Neural crest cell (in vitro differentiated cells): ENCODE measurements at places on chromosomes 2 and 18.

DNA sequence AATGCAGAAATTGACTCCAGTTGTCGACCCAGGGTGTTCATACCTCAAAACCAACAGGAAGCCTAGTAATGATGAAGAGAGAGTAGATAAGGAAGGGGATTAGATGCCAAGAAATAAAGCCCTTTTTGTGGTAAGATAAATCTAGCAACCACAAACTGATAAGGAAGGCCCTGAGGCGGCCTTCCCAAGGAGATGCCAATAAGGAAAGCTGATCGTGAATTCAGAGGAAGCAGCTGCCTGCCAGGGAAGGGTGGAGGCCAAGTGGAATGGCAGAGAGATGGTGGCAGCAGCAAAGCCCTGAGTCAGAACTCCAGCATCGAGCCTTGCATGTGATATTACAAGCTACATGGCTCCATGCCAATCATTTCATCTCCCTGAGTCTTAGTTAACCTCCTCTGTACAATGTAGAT, 126.3 kb downstream of the IRS1 start:
- no peak for DNase-seq

DNA sequence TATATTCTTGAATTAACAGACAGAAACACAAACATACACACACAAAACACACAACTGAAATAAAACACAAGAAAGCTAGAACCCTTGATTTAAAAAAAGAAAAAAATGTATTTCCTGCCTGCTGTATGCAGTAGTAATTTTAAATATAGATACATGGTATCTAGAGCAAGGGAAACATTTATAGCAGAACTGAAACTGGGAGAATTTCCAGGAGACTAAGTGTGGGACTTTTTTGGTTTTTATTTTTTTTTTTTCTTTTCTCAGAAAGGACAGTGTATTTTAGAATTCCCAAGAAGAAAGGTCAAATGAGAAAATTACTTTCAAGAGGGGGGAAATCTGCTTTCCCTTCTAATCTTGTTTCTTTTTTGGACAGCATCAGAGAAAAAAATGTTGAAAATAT, 558.9 kb upstream of the PKDCC start:
- no peak for DNase-seq

DNA sequence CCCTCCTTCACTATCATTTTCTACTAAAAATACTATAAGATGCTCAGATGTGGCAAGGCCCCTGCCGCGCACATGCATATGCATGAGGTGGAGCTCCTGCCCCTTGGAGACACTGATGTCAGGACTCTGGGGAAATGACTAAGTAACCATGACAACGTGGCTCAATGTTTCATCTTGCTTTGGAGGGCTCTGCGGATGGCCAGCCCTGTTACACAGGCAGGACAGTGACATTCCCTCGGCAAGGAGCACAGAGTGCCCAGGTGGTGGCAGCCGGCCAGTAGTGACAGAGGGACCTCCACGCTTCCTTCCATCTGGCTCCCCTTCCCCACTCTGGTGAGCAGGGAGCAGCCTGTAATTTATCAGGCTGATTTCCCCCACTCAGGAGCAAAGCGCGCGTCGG, 364.1 kb downstream of the SS18 start:
- DNase-seq, result peak; percentile 31

- no peak for DNase-seq
Observed at GRCh38 chr2:145323512-145323911, 803.6 kb upstream of the ZEB2 start.

- DNase-seq, result no peak
Observed at GRCh38 chr2:135651717-135652116, 89.9 kb upstream of the UBXN4 start.

- no peak for DNase-seq
Observed at GRCh38 chr18:5513947-5514346, 29.9 kb downstream of the EPB41L3 start.

DNA sequence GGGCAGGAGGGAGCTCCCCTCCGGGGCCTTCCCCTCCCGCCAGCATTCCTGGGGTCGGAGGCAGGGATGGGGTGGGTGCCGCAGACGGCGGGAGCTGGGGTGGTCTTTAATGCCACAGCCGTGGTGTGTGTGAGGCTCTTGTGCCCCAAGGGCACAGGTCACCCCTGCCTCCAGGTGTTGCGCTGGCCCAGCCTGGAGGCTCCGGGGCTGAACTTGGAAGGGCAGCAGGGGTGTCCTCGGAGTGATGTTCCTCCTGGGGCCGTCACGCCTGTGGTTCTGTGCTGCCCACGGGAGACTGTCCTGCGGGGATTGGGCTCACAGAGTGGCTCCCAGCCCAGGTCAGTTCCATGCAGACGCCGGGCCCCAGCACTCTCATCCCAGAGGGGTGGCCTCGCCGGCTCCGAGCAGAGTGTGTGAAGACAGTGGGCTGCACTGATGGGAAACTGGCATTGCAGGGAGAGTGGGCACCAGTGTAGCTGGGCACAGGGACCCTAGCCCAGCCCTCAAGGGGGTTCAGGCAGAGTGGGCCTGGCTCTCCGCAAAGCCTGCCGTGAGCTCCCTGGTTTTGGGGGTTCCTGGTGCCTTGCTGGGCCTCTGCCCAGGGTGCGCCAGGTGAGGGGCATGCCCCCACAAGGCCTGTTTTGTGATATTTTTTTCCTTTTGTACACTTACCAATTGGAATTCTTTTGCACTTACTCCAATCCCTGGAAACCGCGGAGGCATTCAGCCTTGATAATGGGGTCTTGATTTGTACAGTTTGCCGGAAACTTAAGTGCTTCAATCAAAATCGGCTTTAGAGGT, 56.7 kb downstream of the NFATC1 start:
- DNase-seq, result no peak
